Stimulated activated naive CD8-positive, alpha-beta T cell treated with anti-CD3 and anti-CD28 coated beads, Interleukin-15, amount 100 ng/mL, for 72 hours (primary cell): ENCODE measurements at places on chromosomes 1 and 21.

DNA sequence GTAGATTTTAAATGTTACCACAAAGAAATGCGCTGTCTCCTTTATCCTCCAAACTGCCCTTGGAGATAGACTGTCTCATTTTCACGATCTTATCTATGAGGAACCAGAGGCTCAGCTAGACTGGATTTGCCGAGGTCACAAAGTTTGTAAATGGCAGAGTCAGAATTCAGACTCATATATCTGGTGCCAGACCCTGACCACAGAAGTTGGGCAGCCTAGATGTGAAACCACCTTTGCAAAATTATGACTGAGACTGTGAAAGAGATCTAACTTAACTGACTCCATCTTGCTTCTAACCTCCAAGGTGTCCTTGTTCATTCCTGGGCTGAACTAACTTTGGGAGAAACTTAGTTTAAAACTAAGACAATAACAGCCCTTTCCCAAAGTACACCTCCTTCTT, 14.1 kb downstream of the CNR2 start:
- peak; percentile 34 for DNase-seq

DNA sequence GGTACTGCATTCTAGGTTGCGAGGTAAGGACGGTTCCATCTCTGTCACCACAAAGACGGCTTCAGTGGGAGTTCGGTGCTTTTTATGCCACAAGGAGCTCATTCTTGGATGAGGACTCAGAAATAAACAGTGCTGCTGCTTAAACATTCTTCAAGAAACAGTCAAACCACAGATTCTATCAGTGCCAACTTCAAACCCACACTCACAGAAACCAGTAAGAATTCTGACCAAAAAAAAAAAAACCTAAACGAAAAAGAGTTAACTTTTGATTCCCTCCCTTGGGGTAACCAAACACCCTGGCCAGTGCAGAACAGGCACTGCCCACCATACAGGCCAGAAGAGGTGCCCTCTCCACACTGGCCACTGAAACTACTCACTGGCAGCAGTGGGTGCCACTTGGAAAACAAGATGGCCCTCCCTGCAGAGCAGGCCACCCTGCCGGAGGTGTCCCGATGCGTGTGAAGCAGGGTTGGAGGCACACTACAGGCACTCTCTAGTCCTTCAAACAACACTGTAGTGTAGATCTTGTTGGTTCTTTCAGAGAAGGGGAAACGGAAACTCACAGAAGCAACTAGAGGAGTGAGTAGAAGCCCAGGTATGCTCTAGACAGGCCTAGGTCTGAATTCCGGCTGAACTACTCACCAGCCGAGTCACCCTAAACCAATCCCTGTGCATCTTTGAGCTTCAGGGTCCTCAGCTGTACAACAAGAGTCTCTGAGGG, 87.3 kb upstream of the TLR5 start:
- peak; percentile 52 for DNase-seq

DNA sequence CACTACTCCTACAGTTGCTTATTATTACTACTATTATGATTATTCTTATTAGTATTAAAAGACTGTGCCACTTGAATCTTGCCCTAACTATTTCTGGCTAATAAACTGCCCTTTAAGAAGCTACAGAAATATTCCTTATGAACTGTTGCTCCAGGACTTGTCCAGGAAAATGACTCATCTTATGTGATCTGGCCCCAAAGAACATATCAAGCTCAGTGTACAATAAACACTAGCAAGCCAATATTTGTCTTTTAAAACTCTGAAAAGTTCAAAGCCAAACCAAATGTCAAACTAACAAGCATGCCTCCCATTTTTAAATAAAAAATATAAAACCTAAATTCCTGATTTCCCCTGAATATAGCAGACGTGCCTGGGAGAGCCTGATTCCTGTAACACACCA, 88.7 kb upstream of the SIM2 start:
- no peak for DNase-seq

DNA sequence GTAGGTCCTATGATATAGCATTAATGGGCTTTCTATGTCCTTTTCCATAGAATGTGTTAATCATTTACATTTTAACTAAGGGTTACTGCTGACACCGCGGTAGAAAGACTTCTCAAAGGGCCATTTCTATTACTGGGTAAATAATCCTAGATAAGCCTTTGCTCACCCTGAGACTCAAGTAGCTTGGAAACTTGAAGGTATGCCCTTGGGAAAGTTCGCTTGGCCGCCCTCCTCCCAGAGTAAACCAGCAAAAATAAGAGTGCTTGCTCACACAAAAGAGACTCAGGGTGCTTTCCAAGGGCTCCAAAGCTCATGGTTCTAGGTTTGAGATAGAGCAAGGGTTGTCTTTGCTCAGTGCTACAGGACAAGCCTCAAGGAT, 85.8 kb upstream of the TMPRSS2 start:
- no peak for DNase-seq

- no peak for DNase-seq
Observed at GRCh38 chr21:34675871-34676270, 7.1 kb downstream of the CLIC6 start.

DNA sequence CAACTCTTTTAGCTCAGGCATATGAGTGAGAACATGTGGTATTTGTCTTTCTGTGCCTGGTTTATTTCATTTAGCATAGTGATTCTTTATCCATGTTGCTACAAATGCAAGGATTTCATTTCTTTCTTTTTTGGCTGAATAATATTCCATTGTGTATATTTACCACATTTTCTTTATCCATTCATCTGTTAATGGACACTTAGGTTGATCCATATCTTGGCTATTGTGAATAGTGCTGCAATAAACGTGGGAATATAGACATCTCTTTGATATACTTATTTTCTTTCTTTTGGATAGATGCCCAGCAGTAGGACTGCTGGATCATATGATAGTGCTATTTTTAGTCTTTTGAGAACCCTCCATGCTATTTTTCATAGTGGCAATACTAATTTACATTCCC, 30.8 kb downstream of the ASB17 start:
- DNase-seq = no peak

DNA sequence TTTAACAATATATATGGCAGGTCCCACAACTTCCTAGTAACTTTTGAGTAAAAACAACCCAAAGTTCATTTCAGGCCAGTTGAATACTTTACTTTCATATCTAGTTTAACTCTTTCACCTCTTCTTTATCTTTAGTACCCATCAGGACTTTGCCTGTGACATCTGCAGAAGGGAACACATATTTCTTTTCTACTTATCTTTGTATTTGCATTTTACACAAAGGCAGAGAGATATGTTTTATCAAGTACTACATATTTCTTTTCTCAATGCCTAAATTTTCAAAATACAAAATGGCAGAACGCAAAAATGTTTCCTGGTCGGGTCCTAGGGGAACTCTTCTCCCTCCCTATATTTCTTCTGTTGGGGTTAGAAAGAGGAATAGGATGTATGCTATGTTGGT, 6.8 kb upstream of the PTPRC start:
- no peak for DNase-seq

DNA sequence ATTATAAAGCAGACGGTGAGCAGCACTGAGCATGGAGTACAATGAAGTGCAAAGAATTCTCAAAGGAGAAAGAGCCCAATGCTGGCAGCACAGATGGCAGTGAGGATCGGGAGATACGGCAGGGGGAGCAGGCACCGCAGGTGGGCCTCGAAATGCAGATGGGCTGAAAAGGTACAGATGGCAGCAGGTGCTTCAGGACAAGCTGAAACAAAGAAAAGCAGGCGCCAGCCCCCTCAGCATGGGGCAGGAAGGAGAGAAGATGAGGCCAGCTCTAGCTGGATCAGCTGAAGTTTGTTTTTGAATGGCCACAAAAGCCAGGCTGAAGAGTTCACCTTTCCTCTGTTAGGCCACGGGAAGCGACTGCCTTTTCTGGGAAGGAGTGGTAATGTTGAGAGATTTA, 7.7 kb downstream of the CFAP298 start:
- no peak for DNase-seq

DNA sequence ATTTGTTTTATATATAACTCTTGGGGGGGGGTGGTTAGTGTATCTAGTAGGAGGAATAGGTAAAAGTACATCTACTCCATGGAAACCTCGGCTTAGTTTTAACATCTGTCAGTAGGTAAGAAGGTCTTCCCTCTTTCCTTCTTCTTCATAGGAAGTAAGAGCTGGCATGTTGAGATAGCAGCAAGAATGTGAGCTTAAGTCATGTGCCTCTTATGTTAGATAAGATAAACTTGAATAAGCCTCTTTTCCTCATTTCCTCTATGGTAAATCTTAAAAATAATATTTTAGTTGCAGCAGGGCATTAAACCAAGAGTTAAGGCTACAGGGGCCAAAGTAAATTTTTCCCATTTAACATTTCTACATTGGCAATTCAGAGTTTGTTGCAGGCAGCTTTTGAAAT, 100.4 kb downstream of the MAP3K21 start:
- DNase-seq = no peak

DNA sequence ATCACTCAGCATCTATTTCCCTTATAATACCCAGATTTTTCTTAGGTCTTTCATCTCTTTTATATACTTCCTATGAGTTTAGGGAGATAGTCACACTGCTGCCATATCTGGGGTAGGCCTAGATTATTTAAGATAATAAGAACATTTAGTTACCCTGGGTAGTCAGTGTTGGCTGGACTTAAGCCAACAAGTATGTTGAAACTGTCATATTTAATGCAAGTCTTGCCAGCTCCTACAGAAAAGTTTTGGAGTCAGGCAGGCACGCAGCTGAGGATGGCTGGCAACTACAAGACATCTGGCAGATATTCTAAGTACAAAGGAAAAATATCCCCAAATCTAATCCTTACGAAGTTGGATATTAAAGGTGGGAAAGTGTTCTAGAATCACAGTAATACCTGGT, 19.2 kb upstream of the DEPDC1 start:
- DNase-seq = no peak

DNA sequence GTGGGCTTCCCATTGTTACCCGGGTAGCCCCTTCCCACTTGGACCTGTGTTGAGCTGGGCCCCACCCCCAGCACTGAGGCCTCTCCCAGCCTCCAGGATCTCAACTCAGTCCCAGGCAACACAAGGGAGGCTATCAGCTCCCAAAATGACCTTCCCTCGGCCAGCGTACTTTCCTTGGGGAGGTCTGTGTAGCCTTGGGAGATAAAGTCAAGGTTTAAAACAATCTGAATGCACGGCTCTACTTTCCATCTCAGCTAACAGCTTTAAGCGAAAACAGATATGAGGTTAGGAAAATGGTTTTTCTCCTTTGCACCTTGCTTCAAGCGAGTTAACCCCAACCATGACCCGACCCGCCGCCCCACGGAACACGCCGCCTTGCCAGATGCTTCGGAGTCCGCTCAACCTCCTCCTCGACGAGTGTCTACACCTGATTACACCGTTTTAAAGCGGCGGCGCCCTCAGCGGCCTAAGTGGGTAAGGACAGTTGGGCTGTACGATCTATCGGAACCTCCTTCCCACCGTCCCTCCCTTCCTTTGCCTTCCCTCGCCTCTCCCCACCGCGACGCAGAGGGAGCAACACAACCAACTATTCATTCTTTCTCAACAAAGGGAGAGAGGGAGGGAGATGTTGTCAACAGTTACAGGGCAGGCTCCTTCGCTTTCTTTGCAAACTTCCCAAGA, 1.1 kb downstream of the BCAR3 start:
- DNase-seq = peak; percentile 33

GRCh38 chr21:35164380-35164779, 115.3 kb upstream of the RUNX1 start:
- no peak for DNase-seq

DNA sequence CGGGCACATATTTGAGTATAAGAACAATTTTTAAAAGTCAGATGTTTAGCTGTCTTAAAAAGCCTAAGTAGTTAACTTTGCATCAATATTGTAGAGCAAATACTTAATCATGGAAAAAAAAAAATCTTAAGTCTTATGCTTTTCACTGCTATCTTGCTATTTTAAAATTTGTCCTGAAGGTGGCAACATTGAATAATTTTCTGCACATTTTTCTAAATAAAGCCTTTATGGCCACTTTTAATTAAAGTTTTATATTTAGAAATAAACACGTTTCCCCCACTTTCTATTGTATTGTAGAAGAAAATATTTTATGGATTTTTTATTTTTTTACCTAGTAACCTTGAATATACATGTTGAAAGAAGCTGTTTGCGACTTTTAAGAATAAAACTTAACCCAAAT, 198.8 kb downstream of the AMY1C start:
- DNase-seq = no peak

DNA sequence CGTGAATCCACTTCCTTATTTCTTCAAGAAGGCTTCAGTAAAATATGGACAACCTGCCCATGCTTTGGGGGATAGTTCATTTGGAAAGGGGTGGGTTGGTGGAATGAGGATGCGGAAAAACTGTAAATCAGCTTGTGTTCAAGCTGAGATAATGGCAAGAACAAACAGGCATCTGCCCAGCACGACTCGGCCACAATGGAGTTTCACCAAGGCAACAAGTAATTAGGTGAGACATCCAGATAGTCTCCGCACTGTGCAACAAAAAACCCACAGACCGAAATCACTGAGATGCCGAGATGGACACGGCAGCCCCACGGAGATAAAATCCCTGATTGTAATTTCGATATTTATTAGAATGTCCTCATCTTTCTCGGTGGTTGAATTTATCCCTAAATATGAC, 455.2 kb downstream of the AJAP1 start:
- no peak for DNase-seq

DNA sequence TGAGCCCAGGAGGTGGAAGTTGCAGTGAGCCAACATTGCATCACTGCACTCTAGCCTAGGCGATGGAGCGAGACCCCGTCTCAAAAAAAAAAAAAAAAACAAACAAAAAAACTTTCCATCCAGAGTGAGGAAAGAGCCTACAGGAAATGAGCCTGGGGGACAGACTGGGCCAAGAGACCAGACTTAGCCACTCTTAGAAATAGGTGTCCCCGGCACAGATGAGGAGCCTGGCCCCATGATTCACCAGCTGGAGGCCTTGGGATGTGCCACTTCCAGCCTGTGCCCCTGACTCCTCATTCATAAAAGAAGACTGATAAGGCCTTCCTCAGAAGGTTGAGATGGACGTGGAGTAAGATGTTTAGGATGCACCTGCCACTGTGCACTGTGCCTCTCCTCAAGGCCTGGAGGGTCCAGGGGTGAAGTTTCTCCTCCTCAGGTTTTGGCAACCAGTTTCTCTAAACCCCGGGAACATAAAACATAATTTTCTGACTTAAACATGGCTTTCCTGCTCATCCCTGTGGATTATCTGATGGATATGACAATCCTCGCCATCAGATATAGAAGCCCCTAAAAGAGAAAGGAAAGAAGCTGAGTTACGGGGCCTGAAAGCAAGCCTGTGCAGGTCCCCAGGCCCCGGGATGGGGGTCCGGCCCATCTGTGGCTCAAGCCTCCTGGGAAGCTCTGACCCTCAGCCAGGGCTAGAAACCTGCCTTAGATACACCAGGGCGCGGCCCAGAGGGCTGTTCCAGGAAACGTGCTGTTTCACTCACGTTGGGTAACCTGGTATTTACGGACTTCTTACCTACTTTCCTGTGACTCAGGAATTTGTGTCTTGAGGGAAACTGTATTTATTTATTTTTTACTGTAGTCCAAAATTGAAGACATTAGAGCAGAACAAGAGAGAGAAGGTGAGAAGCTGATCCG, 26.0 kb downstream of the MX1 start:
- DNase-seq = no peak
